Endothelial cell of coronary artery (primary cell): ENCODE measurements at places on chromosomes 3 and 15. TPM values are rescaled to one million over a fixed set of nuclear protein-coding genes. Genes with fewer than 3 reads are reported as not detected.

The EFHB gene
- 0.27 and 0.28 TPM in 2 replicates for total RNA-seq

The SLC12A8 gene
- total RNA-seq, result 0.09 and 2.7 TPM in 2 replicates

The CHRM5 gene
- total RNA-seq, result under 0.01 TPM in 1 of 2 replicates, not detected in the other

The ZNF445 gene
- total RNA-seq, result 6.4 and 9.4 TPM in 2 replicates

The TM6SF1 gene
- total RNA-seq, result 31.8 and 44.3 TPM in 2 replicates

The C3orf22 gene
- not detected in 2 replicates for total RNA-seq

The ACTC1 gene
- not detected in 2 replicates for total RNA-seq

The CLDN1 gene
- 0.09 and 0.47 TPM in 2 replicates for total RNA-seq
